Stimulated activated CD4-positive, alpha-beta T cell treated with anti-CD3 and anti-CD28 coated beads, Interleukin-4, amount 100 ng/mL, for 24 hours (primary cell): ENCODE measurements at places on chromosomes 3 and 15.
A peak's percentile ranks its signal among the peaks of the same experiment; 100 is the strongest.

- no peak for DNase-seq
Observed at GRCh38 chr3:161644891-161645635, 148.5 kb downstream of the OTOL1 start.

GRCh38 chr3:88480822-88481221 lies 331.1 kb downstream of the C3orf38 start:
- DNase-seq: no peak

DNA sequence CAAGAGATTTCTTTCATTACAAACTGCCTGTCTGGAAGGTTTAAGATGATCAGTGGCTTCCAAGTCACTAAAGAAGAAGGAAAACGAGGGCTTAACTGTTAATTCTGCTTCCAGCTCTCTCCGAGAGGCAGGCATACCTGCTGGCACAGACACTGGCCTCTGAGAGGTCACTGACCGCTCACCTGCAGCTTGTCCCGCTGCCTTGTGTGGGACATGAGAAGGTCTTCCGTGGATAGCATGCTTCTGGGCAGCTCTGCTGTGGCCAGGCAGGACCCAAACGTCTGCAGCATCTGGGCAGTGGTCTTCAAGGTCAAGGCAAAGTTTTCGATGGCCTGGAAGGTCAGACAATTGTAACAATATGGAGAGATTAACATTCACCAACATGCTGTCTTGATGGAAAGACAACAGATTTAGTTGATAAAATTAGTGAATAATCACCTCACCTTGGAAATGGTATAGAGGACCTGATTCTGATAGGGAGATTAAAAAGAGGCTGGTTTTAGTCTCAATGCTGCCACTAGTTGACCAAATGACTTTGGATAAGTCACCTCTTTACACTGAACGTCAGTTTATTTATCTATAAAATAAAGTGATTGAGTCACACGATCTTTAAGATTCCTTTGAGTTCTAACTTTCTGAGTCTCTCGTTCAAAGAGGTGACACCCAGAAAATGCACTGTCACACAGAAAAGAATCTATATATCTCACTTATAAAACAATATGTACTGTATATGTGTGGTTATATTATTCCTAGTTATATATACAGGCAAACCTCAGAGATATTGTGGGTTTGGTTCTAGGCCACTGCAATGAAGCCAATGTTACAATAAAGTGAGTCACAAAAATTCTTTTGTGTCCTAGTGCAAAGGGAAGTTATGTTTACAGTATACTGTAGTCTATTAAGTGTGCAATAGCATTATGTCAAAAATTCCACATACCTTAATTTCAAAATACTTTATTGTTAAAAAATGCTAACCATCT lies 65.1 kb downstream of the B3GNT5 start:
- DNase-seq: no peak

- DNase-seq: no peak
Observed at GRCh38 chr3:107950417-107950816, 140.4 kb downstream of the CD47 start.

DNA sequence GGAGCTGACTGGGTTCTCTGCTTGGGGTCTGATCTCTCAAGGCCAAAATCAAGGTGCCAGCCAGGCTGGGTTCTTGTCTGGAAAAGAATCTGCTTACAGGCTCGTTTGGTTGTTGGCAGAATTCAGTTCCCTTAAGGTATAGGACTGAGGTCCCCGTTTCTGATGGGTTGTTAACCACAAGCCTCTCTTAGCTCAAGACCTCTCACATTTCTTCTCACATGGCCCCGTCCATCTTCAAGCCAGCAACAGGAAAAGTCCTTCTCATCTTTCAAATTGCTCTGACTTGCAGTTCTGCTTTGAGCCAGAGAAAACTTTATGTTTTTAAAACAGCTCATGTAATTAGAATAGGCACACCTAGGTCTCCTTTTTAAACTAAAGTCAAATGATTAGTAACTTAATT lies 20.4 kb downstream of the UACA start:
- DNase-seq: no peak

- DNase-seq: no peak
Observed at GRCh38 chr3:115399750-115400149, 223.6 kb upstream of the GAP43 start.

DNA sequence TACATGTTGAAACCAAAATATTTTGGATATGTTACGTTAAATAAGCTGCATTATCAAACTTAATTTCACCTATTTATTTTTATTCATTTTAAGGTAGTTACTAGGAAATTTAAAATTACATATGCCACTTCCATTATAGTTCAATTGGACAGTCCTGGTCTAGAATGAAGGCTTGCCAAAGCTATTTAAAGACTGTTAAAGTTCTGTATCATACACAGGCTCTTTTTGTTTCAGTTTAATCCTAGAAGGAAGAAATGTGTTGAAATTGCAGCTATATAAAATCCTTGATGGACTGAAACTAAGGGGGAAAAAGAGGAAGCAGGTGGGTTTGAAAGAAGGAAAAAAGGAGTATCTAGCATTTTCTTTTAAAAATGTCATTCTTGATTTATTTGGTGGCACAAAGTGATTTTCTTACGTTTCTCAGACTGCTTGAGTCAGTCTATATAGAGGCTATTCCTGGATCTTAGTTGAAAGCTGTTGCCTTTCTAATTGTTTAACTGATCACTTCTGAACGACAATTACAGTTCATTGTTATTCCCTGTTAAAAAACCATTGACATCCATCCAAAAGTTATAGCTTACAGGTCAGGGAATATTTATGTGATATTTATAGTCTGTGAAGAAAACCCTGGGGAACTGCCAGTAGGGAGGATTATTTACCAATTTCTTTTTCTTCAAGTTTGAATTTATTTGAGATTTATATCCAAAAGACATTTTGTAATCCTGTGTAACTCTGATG lies 195.0 kb downstream of the RORA start:
- DNase-seq: no peak

GRCh38 chr3:126907557-126907956 lies 75.4 kb upstream of the PLXNA1 start:
- no peak for DNase-seq

DNA sequence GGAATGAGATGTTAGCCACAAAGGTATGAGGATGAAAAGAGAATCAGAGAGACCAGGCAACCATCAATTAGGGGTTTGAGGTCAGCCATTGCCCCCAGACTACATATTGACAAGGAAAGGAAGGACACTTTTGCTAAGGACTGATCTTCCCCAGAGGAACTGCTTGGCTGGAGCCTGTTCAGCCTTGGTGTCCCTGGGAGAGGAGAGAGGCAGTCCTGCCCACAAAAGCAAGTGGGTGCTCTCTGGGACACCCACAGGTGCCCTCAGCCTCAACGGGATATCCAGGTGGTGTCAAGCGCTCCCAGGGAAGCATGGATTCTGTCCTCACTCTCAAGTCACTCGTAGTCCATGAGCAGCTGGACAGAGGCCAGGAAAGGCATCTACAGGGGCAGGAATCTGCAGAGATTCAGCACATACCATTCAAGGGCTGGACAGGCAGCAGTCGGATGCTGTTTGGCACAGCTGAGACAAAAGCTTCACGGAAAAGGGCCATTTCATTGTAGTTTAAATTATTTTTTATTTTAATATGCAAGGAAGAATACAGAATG lies 166.2 kb downstream of the UACA start:
- DNase-seq: no peak

- no peak for DNase-seq
Observed at GRCh38 chr3:150319900-150320299, 88.2 kb upstream of the TSC22D2 start.

DNA sequence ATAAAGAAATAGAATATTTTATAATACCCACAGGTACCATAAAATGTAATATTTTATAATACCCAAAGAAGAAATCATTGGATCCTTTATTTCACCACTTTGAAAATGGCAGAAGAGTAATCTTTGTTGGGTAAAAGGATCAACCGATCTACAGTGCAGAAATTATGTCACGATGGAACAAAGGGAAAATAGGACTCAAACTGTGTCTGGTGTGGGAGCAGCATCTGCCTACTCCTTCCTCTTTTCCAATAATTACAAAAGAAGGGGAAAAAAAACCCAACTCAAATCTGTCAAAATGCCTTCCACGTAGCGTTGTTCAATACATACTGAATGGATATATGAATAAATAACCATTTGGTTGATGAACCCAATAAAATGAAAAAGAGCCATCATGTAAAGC lies 492.6 kb upstream of the TBL1XR1 start:
- no peak for DNase-seq

DNA sequence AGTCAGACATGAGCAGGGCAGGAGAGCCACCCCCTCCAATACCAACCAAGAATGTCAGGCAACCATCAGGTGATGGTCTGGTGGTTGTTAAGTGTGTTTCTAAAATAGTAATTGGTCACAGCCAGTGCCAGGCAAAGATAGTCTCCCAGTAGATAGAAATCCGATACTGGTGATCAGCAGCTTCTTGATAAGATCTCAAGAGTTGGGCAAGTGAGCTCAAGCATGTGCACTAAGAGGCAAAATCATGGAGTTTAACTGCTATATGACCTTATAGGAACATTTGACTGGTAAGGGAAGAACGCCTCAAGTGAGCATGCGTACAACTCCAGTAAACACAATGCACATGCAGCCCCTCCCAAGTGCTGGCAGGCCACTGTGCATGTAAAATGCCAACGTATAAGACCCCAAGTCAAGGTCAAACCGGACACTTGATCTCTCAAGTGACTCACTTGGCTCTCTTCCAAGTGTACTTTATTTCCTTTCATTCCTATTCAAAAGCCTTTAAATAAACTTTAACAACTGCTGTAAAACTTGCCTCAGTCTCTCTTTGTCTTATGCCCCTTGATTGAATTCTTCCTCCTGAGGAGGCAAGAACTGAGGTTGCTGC lies 36.0 kb upstream of the CBLB start:
- DNase-seq: no peak

- DNase-seq: no peak
Observed at GRCh38 chr3:193552923-193553322, 1.8 kb downstream of the ATP13A4 start.

GRCh38 chr3:46566040-46566641 lies at the start of gene LRRC2:
Gene LRRC2 (minus strand): TSS chr3:46566302. CDS start chr3:46551591, 14,711 bp downstream.
- peak; percentile 18 for DNase-seq

DNA sequence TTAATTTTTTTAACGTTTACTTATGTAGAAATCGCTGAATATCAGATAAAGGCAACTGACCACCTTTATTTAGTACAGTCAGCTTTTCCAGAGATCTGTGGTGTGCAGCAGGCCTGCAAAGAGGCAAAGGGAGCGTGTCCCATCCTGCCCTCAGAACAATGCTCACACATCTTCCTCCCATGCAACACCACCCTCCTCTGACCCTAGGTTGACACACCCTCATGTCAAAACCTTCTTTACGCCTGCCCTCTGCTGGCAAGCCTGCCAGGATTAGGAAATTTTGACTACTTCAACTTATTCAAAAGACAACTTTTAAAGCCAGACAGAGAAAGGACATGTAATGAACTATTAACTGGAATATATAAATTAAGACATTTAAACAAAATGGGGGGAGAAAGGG lies 513.7 kb downstream of the FOXP1 start:
- peak; percentile 78 for DNase-seq

GRCh38 chr3:159150180-159150579 lies 348.3 kb downstream of the MFSD1 start:
- DNase-seq: no peak

DNA sequence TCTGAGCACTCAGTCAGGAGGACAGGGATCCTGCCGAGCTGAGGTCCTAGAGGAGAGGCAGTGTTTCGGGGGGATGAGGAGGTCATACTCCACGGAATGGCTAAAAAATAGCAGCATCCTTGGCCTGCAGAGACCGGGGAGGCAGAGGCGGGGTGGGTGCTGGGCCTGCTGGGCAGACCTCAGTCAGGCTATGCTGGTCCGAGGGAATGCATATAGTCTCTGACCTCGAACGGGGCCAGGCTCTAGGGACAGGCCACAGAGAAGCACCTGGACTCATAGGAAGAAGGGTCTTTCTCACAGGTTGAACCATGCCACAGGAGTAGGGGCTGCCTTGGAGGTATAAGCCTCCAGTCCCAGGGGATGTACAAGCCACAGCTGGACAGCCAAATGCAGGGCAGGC lies 14.0 kb upstream of the SKIC8 start:
- DNase-seq: no peak

DNA sequence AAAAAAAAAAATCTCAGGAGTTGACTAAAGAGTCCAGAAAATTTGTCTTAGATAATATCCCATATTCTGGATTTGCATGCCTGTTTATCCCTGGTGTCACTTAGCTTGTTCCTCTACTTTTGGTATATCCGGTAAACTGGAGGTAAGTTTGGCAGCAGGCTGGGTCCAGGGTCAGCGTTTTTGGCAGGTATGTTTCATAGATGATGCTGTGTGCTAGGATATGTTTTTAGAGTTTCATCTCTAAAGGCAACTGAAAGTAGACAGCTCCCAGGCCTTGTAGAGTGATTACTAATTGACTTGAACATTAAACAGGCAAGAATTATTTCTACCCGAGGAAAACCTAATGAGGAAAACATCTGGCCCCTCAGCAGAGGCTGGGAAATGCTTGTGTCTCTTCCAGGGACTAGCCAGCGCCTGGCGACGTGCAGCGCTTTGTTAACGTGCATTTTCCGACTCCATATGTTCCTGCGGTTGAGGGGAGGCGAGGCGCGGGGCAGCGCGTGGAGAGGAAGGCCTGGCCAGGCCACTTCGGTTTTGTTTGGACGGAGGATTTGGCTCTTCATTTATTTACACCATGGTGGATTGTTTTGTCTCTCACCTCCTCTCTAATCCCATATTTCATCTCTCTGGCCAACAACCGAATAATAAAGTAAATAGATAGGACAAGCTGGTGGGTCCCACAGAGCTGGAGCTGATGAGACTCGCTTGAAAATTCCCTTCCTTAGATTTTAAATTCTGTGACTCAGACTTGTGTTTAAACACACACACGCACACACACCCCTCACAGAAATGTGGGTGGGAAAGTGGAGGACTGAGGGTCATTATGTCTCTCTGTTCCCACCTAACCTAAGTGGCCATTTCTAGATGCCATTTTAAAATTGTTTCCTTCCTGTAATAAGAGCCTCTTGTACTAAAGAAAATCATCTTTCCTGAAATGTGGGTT lies 65.3 kb downstream of the ASB7 start:
- DNase-seq: no peak

- DNase-seq: no peak
Observed at GRCh38 chr15:90711842-90712241, 5.3 kb upstream of the BLM start.

DNA sequence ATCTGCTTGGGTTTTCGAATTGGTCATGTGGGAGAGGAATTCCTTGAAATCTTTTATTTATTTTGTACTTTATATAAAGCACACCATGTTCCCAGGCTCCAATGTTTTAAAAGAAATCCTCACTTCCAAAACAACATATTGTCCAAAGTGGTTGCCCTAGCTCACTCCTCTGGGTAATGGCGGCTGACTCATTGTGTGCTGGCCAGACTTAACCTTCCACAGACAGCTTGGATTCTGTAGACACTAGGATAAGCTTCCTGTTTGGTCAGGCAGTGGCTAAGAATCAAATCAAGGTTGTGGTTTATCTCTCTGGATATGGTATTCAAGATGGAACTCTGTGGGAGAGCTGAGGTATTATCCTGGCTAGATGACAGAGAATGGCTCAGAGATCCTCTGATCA lies 55.8 kb upstream of the FAM98B start:
- no peak for DNase-seq

- DNase-seq: no peak
Observed at GRCh38 chr3:197989651-197990050, 29.6 kb downstream of the LMLN start.

GRCh38 chr3:184235381-184236032 lies 6.1 kb downstream of the VWA5B2 start:
- DNase-seq: no peak
